Nephron progenitor cell (in vitro differentiated cells): ENCODE measurements at places on chromosomes 12 and 14.

GRCh38 chr12:12636641-12637040 is 25.0 kb downstream of the CREBL2 start:
- DNase-seq, result no peak

DNA sequence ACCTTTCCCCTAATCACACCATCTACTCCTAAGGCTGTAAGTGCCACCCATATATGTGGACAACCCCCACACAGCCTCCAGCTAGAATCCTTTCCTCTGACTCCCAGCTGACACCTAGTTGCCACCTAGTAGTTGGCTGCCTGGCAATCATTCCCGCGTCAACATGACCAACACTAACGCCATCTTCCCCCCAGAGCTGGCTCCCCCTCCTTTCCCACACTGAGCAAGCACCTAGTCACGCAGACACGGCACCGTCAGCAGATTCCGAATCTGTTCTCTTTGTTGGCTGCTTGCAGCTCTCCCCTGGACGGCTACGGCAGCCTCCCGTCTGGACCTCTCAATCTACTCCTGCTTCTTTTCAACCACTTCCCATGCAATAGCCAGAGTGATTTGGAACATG is 27.7 kb downstream of the UBR7 start:
- DNase-seq, result no peak

DNA sequence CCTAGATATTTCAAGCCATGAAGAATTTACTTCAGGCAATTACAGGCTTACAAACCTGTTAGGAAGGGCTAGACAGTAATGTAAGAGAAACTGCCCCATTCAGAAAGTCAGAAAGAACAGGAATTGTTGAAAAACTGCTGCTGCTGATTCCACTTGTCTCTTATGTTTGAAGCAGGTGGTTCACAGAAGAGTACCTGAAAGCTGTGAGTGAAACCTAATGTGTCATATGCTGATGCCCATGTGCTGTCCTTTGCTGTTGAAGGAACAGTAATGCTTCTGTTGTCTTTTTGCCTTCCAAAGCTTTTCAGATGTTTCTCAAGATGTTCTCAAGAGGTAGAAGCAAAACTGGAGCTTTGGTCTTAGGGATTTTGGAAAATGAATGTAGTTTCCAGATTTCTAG is 39.0 kb downstream of the MNAT1 start:
- DNase-seq, result no peak

DNA sequence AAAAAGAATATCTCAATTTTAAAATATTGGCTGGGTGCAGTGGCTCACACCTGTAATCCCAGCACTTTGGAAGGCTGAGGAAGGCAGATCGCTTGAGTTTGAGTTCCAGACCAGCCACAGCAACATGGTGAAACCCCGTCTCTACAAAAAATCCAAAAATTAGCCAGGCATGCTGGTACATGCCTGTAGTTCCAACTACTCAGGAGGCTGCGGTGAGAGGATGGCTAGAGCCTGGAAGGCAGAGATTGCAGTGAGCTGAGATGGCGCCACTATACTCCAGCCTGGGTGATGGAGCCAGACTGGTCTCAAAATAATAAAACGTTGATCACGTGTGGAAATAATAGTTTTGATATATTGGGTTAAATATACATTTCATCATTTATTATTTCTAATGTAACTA is 5.7 kb downstream of the MTRFR start:
- DNase-seq, result no peak

DNA sequence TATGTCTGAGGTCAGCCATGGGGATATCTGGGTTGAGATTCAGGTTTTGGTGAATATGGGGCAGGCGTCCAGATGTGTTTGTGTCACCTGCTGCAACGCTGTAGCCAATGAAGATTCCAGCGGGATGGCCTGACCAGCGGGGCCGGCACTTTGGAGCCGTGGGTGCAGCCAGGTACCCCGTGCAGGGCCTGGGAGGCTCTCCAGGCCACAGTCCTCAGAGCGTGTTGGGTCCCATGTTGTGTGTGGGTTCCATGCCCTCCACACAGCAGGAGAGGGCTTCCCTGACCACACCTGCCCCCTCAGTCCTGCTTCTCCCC is 2.8 kb upstream of the TEX22 start:
- no peak for DNase-seq

DNA sequence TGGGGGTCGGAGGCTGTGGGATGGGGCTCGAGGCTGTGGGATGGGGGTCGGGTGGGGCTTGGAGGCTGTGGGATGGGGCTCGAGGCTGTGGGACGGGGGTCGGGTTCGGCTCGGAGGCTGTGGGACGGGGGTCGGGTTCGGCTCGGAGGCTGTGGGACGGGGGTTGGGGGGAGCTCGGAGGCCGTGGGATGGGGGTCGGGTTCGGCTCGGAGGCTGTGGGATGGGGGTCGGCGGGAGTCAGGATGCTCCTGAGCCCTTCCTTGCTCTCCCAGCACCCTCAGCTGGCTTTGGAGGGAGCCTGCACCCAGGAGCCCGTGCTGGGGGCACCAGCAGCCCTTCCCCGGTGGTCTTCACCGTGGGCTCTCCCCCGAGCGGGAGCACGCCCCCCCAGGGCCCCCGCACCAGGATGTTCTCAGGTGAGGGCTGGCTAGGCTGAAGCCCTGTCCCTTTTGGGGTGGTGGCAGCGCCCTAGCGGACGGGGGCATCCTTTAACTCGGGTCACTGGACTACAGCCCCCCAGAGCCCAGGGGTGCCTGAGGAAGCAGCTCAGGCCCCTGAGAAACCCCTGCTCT is 11.9 kb upstream of the PUS1 start:
- DNase-seq, result peak; percentile 40

- DNase-seq, result no peak
Measured at GRCh38 chr14:77714926-77715325, 7.0 kb downstream of the SLIRP start.

GRCh38 chr12:124279846-124280360 is 15.0 kb upstream of the RFLNA start:
- DNase-seq, result no peak

DNA sequence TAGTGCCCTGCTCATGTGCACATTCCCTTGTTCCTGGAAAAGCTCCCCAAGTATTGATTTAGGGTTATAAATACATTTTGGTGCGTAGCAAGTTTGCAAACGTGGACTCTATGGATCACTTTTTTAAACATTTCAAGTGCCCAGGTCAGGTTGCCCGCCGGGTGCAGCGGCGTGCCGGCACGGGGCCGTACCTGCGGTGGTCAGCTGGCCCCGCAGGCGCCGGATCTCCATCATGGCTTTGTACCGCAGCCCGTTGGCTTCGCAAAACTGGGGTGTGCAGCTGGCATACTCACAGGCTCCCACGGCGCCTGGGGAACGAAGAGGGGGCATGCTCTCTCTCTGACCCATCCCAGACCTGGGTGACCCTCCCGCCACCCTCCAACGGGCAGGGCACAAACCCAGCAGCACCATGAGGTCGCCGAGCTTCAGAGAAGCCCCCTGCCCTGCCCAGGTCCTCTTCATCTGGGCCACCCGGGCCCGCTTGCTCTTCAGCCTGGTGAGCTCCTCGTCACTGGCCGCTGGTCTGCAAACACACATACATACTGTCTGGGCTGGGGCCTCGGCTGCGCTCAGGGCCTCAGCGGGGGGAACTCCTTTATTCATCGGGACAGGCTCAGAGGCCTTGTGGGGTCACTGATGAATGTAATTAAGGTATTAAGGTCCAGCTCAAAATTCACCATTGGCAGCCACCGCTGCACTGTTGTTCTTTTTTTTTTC is 35.1 kb downstream of the DHX37 start:
- no peak for DNase-seq

DNA sequence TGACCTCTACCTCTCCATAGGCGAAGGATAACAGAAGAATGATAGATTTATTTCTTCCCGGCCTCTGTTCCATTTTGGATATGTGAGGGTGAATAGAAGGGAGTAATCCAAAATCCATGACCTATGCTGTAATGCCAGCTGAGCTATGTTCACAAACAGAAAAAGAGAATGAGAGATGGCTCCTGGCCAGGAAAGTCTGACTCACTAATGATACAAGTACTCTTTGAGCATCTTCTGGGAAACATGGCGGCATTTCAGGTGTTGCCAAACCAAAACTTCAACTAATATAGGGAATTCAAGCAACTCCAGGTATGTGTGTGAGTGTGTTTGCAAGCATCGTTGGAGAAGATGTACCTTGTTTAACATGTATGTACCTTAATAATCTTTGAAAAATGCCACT is 55.1 kb downstream of the MED13L start:
- DNase-seq, result no peak

DNA sequence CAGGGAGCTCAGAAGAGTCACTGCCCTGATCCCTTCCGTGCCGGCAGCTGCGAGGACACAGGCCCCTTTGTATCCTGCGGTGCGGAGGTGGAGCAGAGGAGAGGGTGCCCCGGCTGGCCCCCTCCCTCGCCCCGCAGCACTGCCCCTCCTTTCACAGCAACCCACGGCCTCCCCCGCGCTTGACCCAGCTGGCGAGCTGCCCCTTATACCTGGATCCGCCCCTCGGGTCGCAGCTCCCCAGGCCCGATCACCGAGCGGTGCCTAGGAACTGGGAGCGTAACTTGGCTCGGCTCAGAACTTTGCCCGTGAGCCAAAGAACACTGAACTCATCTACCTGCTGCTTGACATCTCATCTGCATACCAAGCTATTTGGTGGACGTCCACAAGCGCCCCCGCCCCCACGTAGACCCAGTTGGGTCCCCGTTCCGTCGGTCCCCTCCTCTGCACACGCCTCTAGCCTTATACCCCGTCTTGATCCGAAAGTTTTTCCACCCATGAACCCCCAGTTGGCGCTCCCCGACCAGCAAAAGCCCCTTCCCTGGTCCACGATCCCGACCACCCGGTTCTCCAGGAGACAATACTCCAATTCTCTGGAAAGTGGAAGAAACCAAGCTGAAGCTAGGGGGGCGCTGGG is 697 bp upstream of the DNAJC14 start:
- peak; percentile 58 for DNase-seq

DNA sequence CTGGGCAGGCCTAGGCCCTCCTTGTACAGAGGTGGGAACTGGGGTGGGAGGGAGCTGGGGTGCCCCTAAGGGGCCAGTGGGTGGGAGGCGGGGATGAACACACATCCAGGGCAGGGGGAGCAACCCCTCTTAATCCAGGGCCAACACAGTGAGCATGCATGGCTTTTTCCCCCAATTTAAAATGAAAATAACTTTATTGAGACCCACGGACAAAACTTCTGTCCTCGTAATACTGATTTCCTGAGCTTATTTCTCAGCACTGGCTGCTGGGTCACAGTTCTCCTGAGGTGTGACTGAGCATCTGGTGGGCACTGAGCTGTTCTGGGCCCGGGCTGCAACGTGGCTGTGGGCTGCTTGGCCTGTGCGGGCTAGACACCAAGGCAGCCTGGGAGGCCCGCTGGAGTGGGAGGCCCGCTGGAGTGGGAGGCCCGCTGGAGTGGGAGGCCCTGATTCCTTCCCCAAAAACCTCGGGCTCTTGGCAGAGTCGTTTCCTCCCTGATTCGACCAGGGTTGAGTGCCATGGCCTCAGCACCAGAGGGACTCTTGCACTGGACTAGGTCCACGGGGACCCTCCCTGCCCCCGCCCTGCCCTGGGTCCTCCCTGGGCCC is 24.9 kb upstream of the TRAF3 start:
- no peak for DNase-seq

GRCh38 chr12:120662879-120663278 is 22.5 kb downstream of the CABP1 start:
- DNase-seq, result no peak

- no peak for DNase-seq
Measured at GRCh38 chr14:101020834-101021370, 117.4 kb upstream of the RTL1 start.

- DNase-seq, result no peak
Measured at GRCh38 chr12:15546102-15546701, 223.9 kb downstream of the PTPRO start.

DNA sequence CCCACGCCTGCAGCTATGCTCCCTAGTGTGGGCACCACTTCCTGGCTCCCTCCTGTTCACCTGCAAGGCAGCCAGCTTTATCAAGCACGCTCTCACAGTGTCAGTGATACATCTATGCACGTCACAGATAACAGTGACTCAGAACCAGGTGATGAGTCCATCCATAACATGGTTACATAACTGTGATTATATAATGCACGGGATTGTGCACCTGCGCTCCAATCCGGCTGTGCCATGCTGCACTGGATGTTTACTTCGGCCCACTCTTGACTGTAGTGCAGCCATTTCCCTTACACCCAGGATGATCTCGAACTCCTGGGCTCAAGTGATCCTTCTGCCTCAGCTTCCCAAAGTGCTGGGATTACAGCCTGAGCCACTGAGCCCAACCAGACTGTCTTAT is 38.4 kb upstream of the CEP83 start:
- DNase-seq, result no peak

DNA sequence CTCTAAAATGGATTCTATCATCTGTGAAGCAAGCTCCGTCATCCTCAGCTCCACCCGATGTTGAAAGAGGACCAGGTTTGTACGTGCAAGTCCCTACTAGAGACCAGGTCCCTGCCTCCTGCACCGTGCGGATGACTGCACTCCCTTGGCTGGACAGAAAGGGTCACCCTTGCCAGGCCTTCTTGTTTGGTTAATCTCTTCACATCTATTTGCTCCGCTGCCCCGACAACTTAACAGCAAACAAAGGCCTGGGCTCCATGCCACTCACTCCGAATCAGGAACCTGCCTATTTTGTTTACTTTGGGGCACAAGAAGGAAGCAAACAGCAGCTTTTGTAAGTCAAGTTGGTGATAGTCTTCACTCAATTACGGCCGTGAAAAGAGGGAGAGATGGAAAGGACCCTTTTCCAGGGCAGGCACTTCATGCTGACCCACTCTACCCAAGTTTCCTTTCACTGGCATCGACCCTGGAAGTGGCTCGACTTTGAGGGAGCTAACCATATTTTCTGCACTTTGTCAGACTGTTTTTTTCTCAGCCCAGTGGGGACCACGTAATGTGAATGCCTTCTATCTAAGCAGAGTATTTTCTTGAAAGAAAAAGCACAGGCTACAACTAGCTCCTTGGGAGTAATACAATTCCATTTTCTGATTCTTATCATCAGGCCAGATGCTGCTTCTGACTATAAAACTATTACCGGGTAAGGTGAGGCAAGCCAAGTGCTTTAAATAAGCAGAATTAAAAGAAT is 202.6 kb downstream of the FOXN3 start:
- no peak for DNase-seq

DNA sequence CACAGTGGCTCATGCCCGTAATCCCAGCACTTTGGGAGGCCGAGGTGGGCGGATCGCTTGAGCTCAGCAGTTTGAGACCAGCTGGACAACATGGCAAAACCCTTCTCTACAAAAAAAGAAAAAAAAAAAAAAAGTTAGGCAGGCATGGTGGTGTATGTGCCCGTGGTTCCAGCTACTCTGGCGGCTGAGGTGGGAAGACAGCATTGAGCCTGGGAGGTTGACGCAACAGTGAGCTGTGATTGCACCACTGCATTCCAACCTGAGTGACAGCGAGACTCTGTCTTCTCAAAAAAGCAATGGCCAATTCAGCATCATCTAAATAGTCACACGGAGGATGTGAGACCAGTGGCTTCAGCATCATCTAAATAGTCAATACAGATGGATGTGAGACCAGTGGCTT is 10.4 kb upstream of the SAMD4A start:
- DNase-seq, result no peak
